COLO829 (cell line): ENCODE measurements at places on chromosomes 11 and 22.

DNA sequence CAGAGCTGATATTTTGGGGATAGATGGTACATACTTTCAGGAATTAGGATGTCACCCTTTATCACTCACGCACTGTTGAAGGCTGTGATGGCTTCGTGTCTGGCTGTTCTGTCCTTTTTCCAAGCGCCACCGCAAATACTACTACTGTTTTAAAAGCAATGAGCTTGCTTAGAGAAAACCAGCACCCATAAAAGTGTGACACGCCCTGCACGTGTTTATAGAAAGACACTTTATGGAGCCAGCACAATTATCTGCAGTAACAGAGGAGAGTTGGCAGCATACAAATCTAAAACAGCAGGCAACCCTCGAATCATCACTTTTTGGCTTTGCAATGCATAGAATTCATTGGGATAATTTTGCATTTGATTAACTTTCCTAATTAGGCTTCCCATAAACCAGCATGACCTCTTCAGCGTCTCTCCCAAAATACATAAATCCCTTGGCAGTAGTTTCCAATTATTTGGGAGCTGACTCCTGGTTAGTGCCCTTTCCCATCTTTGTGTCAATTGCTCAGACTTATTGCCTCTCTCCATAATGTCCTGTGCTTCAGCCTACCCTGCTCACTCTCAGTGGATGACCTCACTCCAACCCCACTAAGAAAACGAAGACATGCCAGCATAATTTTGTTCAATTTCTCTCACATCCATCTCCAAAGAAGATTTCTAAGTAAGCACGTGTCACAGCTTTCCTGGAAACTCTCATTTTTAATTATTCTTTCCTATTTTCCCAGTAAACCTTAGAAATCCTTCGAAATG is 118.7 kb upstream of the LARGE1 start:
- no peak for DNase-seq

- no peak for DNase-seq
These were observed 4.3 kb downstream of the C1QTNF6 start for GRCh38 chr22:37183432-37184379.

DNA sequence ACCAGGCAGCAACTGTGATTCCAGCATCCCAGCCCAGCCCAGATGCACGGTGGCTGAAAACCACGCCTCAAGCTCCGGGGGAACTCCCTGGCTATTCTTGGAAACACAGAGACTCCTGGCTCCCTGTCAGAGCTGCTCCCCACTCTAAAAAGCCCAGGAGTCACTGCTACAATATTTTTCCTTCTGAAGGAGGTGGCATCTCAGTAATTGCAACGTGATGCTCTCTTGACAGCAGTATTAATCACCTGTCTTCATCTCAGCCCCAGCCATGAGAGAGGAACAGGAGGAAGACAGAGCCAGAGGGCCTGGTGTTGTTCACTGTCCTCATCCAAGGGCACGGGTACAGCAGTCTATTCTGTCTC is 26.9 kb downstream of the DRD2 start:
- DNase-seq = no peak

GRCh38 chr11:9462172-9462799 is 1.5 kb downstream of the ZNF143 start:
- no peak for DNase-seq

GRCh38 chr22:24875862-24876506 is 70.0 kb downstream of the SGSM1 start:
- no peak for DNase-seq

DNA sequence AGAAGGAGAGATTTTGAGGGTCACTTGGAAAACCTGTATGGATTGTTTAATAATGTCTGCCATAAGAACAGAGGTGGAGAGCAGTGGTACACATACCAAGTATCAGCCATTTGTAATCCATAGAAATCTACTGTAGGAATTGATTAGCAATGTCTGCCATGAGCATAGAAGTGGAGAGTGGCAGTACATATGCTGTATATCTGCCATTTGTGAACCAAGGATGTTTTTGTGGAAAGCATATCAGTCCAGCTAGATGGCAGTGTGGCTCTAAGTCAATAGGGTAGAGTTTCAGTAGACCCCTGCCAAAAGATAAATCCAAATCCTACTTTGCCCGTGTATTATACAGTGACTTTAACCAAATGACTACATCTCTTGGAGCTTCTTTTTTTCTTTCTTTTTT is 82.9 kb upstream of the SEZ6L start:
- no peak for DNase-seq

- no peak for DNase-seq
These were observed 141.6 kb upstream of the RASSF10 start for GRCh38 chr11:12867531-12867930.

GRCh38 chr11:14417186-14417585 is 58.2 kb upstream of the RRAS2 start:
- DNase-seq = no peak

- no peak for DNase-seq
These were observed 44.5 kb downstream of the MED15 start for GRCh38 chr22:20551805-20552442.

- DNase-seq = no peak
These were observed 31.3 kb downstream of the ATP6V1E1 start for GRCh38 chr22:17597217-17597616.

GRCh38 chr11:60923326-60923725 is 934 bp upstream of the TMEM132A start:
- no peak for DNase-seq

DNA sequence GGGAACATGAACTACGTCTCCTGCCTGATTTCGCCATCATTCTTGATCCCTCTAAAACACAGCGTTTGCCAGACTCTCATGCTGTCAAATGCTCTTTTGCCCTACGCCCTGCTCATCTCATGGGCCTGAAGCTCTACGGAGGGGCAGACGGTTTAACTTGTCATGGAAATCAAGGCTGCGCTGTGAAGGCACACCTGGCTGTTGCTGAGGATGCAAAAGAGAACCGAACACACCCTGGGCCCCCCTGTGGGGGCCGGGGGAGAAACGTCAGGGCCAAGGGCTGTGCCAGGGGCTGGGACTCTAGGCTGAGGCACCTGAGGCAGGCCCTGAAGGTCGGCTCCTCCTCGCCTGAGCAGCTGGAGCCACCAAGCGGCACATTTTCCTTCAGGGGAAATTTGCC is 957.2 kb downstream of the BRD1 start:
- no peak for DNase-seq

DNA sequence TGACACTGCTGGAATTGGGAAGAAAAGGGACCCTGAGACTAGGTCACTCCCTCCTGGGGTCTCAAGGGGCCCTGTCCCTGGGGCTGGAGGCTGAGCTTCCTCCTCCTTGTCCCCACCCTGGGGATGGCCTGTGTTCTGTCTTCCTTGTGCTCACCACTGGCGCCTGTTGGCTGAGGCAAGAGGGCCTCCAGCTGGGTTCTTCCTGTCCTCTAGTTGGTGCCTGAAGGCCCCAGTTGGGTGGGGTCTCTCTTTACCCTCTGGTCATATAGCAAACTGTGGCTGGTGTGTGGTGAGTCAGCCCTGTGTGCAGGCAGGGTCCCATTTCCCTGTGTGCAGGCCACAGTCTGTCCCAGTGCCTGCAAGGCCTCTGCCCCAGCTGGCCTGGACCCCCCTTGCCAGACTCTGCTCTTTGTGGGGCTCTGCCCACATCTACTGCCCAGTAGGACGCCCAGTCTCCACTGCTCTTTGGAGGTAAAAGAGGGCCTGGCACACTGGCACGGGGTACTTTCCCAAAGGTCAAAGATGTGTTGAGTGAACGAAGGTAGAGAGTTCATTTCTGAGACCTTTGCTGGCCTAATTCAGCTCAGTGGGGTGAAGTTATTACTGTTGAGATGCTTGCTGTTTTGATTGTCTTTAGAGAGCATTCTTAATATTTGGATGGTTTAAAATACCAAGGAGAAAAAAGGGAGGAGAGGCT is 55.1 kb upstream of the CLDN5 start:
- no peak for DNase-seq

- no peak for DNase-seq
These were observed 30.7 kb upstream of the RASD2 start for GRCh38 chr22:35509960-35510359.

GRCh38 chr11:131190446-131190845 is 180.0 kb upstream of the NTM start:
- DNase-seq = no peak

DNA sequence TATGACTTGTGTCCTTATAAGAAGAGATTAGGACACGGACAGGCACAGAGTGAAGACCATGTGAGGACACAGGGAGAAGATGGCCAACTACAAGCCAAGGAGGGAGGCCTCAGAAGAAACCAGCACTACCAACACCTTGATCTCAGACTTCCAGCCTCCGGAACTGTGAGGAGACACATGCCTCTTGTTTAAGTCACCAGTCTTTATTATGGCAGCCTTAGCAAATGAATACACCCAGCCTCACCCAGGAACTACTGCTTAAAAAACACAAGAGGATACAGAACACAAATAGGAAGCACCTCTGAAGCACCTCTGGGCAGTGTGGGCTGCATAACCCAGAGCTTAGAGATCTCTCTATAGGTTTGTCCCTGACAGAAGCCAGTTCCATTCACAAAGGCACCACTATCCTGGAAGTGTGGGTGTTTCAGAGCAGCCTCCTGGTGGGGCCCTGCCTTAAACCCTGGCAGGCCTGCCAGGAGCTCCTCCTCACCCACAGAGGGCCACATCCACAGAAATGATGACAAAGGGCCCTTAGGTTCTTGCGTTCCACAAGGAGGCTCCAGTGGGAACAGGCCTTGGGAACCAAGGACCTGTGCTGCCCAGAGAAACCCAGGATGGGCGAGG is 58.8 kb downstream of the CHRDL2 start:
- no peak for DNase-seq

DNA sequence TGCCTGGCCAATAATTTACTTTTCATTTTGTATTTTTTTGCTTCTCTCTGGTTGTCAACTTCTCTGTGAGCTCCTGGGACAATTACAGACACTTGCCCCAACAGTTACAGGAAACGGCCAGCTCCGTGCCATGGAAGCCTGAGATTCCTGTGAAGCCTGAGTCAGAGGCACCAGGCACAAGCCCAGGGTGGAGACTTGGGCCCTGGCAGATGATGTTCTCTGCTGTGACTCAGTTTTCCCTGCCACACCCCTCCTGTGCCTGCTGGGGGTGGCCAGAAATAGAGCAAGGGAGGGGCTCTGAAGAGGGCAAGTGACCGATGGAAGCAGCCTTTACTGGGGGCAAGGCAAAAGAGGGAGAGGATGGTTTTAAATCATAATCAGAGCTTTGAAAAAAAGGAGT is 4.9 kb downstream of the ATP5MGL start:
- no peak for DNase-seq

- DNase-seq = no peak
These were observed 61.8 kb upstream of the ADA2 start for GRCh38 chr22:17281026-17281425.

- DNase-seq = no peak
These were observed 88.3 kb downstream of the AMOTL1 start for GRCh38 chr11:94856443-94856842.

GRCh38 chr11:11788063-11788710 is 53.6 kb upstream of the USP47 start:
- no peak for DNase-seq
